Left ventricle myocardium superior (tissue), 1 donor: ENCODE measurements at places on chromosomes 16 and 17.
A peak's percentile ranks its signal among the peaks of the same experiment; 100 is the strongest.

DNA sequence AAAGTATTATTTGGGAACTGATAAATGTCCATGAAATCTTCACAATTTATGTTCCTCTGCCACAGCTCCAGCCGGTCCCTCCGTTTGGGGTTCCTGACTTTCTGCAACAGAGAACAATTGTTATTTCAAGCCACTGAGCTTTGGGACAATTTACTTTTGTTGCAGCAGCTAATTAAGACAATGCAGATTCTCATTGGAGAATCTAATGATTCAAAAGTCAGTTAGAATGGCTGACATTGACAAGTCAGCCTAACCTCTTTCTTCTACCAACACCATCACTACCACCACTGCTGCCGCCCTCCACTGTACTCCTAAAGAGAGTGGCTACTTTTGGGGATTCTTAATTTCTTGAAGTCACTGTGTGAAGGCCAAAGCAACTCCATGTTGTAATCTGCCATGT, 15.0 kb upstream of the HEATR6 start:
- no peak for DNase-seq

GRCh38 chr17:74446551-74447500, 14.9 kb downstream of the GPRC5C start:
- DNase-seq = peak; percentile 79

- no peak for DNase-seq
These were observed 20.8 kb upstream of the LRRC37A3 start for GRCh38 chr17:64940055-64940454.

DNA sequence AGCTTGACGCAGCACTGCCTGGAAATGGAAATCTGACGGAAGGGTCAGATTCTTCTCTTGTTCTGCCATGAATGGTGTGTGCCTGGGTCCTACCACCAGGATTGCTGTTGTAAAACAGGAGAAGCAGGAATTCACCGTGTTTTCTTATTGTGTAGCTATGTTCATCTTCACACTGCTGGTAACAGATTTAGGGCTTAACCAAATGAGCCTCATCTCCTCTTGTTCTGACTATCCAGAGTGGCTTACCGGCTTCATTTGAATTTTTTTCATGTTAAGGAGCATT, 97.3 kb upstream of the CHMP6 start:
- DNase-seq = no peak

- DNase-seq = peak; percentile 72
These were observed 40.3 kb downstream of the CBFA2T3 start for GRCh38 chr16:88936556-88937205.

DNA sequence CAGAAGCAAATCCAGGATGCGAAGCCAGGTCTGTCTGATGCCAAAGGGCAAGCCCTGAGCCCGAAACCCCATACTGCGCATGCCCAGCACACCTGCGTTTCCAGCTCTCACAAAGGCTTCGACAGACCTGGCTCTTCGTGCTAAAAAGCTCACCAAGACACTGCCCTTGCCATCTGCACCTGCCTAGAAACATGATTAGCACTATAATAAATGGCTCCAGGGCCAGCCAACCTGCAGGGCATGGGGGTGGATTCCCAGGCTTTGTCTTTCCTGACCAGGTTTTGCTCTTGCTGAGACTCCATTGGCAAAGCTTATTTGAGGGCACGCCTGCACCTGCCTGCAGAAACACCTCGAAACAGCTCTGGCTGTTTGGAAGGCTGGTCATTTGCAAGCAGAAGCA, 14.4 kb upstream of the PLD6 start:
- DNase-seq = no peak

- DNase-seq = no peak
These were observed 401 bp downstream of the ARL16 start for GRCh38 chr17:81683208-81683583.
